ENCODE measurements at places on chromosomes 4 and X. TPM values are rescaled to one million over a fixed set of nuclear protein-coding genes. Genes with fewer than 3 reads are reported as not detected.

MAGEA12 gene
- total RNA-seq, result not detected

DDIT4L gene
- 32.2 TPM for total RNA-seq

GAB3 gene
- total RNA-seq, result 5.3 TPM

SPANXD gene
- not detected for total RNA-seq
